ENCODE measurements at places on chromosomes 2 and 18. TPM values are rescaled to one million over a fixed set of nuclear protein-coding genes. Genes with fewer than 3 reads are reported as not detected.

- no peaks in the 10 kb centered on the region for H3K4me1 ChIP-seq
- no peak for DNase-seq
- H3K4me3 ChIP-seq: no peak overlapping the region
- no peak overlapping the region for H3K27ac ChIP-seq
These were observed 242.6 kb downstream of the PHLPP1 start for GRCh38 chr18:62957885-62958472.

The CCL20 gene
- polyA plus RNA-seq: 5.5 TPM

The AKAIN1 gene
- polyA plus RNA-seq: not detected

The DCDC2C gene
- polyA plus RNA-seq: 2.4 TPM

DNA sequence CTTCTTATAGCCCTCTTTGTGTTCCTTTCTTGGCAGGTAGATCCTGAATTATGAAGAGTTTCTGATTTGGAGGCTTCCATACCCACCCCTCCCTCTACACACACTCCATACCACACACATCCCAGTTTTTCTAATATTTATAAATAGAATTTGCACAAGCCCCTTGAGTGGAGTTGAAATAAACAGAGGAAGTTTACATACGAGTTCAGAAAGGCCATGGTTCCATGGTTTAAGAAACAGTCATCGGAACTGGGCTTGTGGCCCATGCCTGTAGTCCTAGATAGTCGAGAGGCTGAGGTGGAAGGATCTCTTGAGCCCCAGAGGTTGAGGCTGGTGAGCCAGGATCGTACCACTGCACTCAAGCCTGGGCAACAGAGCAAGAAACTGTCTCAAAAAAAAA, 62.7 kb upstream of the TANC1 start:
- H3K4me1 ChIP-seq: no peaks in the 10 kb centered on the region
- no peaks in the 10 kb centered on the region for H3K36me3 ChIP-seq
- H3K27ac ChIP-seq: no peak overlapping the region
- no peak overlapping the region for H3K4me3 ChIP-seq
- H3K27me3 ChIP-seq: no peaks in the 10 kb centered on the region
- no peak for DNase-seq

The CHN1 gene
- polyA plus RNA-seq: 29.8 TPM

The TMEM150A gene
- 17.8 TPM for polyA plus RNA-seq

DNA sequence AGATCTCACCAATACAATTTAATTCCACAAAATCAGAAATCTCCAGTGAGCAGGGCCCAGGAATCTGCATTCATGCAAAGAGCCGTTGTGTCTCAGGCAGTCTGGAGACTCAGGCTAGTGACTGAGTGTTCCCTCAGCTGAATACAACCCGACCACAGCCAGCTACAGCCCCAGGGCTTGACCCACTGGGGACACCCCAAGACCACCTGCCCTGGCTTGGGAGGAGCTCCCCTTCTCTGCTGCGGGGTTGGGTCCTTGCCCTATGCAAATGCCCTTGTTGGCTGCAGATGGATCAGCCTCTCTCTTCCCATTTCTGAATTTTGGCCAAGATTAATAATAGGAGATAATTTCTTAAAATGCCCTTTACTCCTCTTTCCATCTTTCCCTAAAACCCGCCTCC, 157.7 kb downstream of the TWIST2 start:
- DNase-seq: no peak
- H3K36me3 ChIP-seq: no peaks in the 10 kb centered on the region
- no peaks in the 10 kb centered on the region for H3K27me3 ChIP-seq
- H3K4me3 ChIP-seq: no peak overlapping the region
- H3K27ac ChIP-seq: no peak overlapping the region

- no peak overlapping the region for H3K4me3 ChIP-seq
- no peaks in the 10 kb centered on the region for H3K27me3 ChIP-seq
- H3K27ac ChIP-seq: no peak overlapping the region
- H3K4me1 ChIP-seq: no peaks in the 10 kb centered on the region
These were observed 31.5 kb downstream of the CABYR start for GRCh38 chr18:24170360-24170759.

- no peaks in the 10 kb centered on the region for H3K4me1 ChIP-seq
- H3K4me3 ChIP-seq: no peak overlapping the region
- H3K36me3 ChIP-seq: no peaks in the 10 kb centered on the region
- no peak overlapping the region for H3K27ac ChIP-seq
These were observed 20.2 kb downstream of the INPP4A start for GRCh38 chr2:98464772-98465310.

DNA sequence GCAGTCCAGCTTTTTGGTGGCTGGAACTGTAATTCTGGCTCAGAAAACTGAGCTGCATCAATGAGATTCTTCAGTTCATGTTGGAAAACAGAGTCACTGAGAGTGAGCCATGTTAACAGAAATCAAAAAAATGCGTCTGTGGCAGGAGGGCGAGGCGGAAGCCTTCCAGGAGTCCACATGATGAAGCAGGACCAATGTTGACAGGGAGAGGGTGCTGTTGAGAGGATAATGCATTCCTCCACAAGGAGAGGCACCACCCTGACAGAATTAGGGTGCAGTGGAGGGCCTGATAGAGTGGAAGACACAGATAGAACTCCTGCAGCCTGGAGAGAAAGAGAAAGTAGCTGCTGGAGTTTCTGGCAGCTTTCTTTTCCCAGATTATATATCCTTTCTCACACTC, 111.5 kb downstream of the MGAT5 start:
- H3K4me3 ChIP-seq: no peak overlapping the region
- H3K36me3 ChIP-seq: peaks cover 4% of the 10 kb centered on the region
- no peak overlapping the region for H3K27ac ChIP-seq

GRCh38 chr2:6986301-6986911, 69.2 kb downstream of the RNF144A start:
- H3K36me3 ChIP-seq: no peaks in the 10 kb centered on the region
- DNase-seq: no peak
- no peaks in the 10 kb centered on the region for H3K27me3 ChIP-seq
- no peaks in the 10 kb centered on the region for H3K4me1 ChIP-seq

- no peaks in the 10 kb centered on the region for H3K27me3 ChIP-seq
- H3K27ac ChIP-seq: no peak overlapping the region
- H3K4me3 ChIP-seq: no peak overlapping the region
- no peaks in the 10 kb centered on the region for H3K36me3 ChIP-seq
- H3K4me1 ChIP-seq: no peaks in the 10 kb centered on the region
- DNase-seq: no peak
These were observed 60.3 kb downstream of the RPIA start for GRCh38 chr2:88751768-88752167.

- no peak for DNase-seq
- no peaks in the 10 kb centered on the region for H3K27me3 ChIP-seq
- no peaks in the 10 kb centered on the region for H3K4me1 ChIP-seq
- no peaks in the 10 kb centered on the region for H3K36me3 ChIP-seq
- no peak overlapping the region for H3K27ac ChIP-seq
- no peak overlapping the region for H3K4me3 ChIP-seq
These were observed 670.7 kb upstream of the ZNF804A start for GRCh38 chr2:183927406-183928325.

GRCh38 chr2:98516571-98516970, 71.9 kb downstream of the INPP4A start:
- H3K36me3 ChIP-seq: no peaks in the 10 kb centered on the region
- H3K27me3 ChIP-seq: no peaks in the 10 kb centered on the region
- DNase-seq: no peak
- H3K4me3 ChIP-seq: no peak overlapping the region
- no peak overlapping the region for H3K27ac ChIP-seq

The CCDC148 gene
- polyA plus RNA-seq: 0.41 TPM

The MAL gene
- 2.0 TPM for polyA plus RNA-seq

The GRB14 gene
- 3.3 TPM for polyA plus RNA-seq

DNA sequence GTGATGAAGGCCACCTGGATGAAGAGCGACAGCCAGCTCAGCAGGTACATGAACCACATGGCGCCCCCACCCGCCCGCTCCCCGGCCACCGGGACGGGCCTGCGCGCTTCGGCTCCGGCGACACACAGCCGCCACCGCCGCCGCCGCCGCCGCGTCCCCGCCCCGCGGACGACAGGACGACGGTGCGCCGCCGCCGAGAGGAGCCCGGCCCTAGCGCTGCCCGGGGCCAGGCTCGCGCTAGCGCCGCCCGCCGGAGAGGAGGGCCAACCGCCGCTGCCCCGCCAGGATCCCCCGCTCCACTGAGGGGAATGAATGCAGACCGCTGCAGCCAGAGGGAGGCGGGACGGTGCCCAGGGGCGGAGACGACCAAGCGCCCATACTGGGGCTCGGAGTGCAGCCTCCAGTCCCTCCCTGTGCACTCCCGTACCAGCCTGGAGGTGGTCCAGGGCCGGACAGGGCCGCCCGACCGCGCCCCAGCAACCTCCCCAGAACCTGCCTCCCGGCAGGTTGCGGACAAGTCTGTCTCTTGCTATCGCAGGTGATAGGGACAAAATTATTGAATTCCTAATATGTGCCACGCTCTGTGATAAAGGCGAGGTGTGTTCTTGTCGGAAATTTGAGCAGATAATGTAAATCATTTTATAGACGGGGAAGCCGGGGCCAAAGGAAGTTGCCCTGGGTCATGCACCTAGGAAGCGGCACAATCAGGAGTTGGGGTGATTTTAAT, at the start of gene TEX261:
TSS of gene TEX261 (minus strand) at position 175 of the 727 bp plus-strand sequence. CDS start at position 59, 116 bp downstream.
- no peaks in the 10 kb centered on the region for H3K4me1 ChIP-seq
- peak within 1 kb of the TSS; percentile 2 for H3K27ac ChIP-seq
- no peaks in the 10 kb centered on the region for H3K27me3 ChIP-seq
- H3K4me3 ChIP-seq: peak within 1 kb of the TSS; percentile 84
- DNase-seq: peak; percentile 97
- no peaks in the 10 kb centered on the region for H3K36me3 ChIP-seq

The MFF gene
- polyA plus RNA-seq: 119 TPM

The TIMM21 gene
- 12.8 TPM for polyA plus RNA-seq

DNA sequence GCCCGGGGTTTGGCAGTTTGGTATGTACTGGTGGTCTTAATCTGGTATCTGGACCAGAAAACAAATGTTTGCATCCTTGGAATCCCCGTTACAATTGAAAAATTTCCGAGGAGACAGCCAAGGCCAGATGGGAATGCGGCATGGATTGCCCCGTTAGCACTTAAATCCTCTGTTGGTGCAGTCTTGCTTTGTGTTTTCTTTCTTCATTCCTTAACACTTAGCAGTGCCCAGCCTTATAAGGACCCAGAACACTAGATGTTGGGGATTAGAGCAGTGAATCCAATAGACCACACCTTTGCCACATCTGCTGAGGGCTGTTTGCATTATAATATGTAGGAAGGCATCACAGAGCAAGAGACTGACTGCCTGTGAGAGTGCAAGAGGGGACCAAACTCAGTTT, 12.8 kb upstream of the ZNF532 start:
- H3K27ac ChIP-seq: no peak overlapping the region
- no peak overlapping the region for H3K4me3 ChIP-seq
- no peaks in the 10 kb centered on the region for H3K27me3 ChIP-seq
- DNase-seq: no peak

GRCh38 chr18:38243291-38243690, 677.7 kb upstream of the CELF4 start:
- no peak overlapping the region for H3K4me3 ChIP-seq
- no peaks in the 10 kb centered on the region for H3K27me3 ChIP-seq
- DNase-seq: no peak
- no peaks in the 10 kb centered on the region for H3K36me3 ChIP-seq
- H3K27ac ChIP-seq: no peak overlapping the region
- no peaks in the 10 kb centered on the region for H3K4me1 ChIP-seq

DNA sequence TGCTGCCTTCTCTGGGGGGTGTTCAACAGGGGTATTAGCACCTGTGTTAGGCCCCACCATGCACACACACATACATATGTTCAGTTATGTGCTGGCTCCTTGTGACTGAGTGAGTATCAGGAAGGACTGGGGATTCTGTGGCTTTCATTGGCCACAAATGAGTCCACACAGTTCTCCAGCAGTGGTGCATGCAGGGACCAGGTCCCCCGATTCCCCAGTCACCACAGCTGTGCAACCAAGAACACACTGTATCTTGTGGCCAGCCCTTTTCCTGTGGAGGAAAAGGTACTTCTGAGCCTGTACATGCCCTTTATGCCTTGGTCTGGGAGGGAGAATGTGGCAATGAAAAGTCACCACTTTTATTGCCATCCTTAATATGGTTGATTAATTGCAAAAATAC, 74.9 kb upstream of the KLF7 start:
- H3K36me3 ChIP-seq: no peaks in the 10 kb centered on the region
- no peaks in the 10 kb centered on the region for H3K27me3 ChIP-seq
- H3K4me1 ChIP-seq: no peaks in the 10 kb centered on the region
- no peak overlapping the region for H3K27ac ChIP-seq
- H3K4me3 ChIP-seq: no peak overlapping the region

DNA sequence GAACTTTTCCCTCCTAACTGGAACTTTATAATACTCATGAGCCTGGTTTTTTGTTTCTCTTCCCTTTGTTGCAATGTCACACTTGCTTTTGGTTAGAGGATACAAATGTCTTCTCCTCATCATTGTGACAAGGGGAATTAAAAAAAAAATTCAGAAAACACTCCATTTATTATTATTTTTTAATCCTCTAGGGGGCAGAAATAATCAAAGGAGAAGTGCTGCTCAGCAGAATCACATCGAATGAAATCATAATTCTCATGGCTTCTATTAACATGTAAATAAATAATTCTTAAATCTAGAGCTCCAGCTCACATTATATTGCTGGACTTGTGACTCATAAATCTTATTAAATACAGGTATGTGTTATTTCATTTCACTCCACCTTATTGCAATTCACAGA, 273.8 kb downstream of the TRIB2 start:
- no peak overlapping the region for H3K27ac ChIP-seq
- no peak overlapping the region for H3K4me3 ChIP-seq
- H3K27me3 ChIP-seq: no peaks in the 10 kb centered on the region
- H3K36me3 ChIP-seq: no peaks in the 10 kb centered on the region

GRCh38 chr2:237501892-237502513, 15.0 kb downstream of the MLPH start:
- no peaks in the 10 kb centered on the region for H3K4me1 ChIP-seq
- H3K4me3 ChIP-seq: no peak overlapping the region
- no peak for DNase-seq
- H3K27ac ChIP-seq: no peak overlapping the region
- H3K36me3 ChIP-seq: no peaks in the 10 kb centered on the region

- H3K36me3 ChIP-seq: no peaks in the 10 kb centered on the region
- H3K4me1 ChIP-seq: no peaks in the 10 kb centered on the region
- H3K4me3 ChIP-seq: no peak overlapping the region
- H3K27me3 ChIP-seq: no peaks in the 10 kb centered on the region
- no peak overlapping the region for H3K27ac ChIP-seq
These were observed 361.9 kb upstream of the FSHR start for GRCh38 chr2:49515996-49516782.

Data from aorta (tissue), 5 donors.